Heart left ventricle (tissue), 16 donors: ENCODE measurements at places on chromosomes 6 and 20.

- DNase-seq = no peak
Observed at GRCh38 chr6:100453701-100454521, 10.8 kb downstream of the SIM1 start.

- DNase-seq = no peak
Observed at GRCh38 chr6:111361648-111362047, 121.4 kb downstream of the REV3L start.

- no peak for DNase-seq
Observed at GRCh38 chr6:39664173-39664572, 61.0 kb downstream of the KIF6 start.

DNA sequence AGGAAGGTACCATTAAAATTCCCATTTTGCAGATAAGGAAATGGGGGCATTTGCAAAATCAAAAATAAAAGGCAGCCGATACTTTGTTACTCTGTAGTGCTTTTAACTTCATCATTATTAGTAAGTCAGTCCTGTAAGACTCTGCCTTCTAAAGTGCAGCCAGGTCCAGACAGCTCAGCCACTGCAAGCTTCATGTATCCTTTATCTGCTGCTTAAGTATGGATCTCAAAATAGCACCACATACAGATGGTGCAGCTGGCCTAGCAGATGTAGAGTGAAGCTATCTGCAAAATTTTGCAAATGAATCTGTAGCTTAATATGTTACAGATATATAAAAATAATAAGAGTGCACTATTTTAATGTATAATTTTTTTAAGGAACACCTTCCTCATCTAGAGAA lies 53.4 kb downstream of the NUS1 start:
- no peak for DNase-seq

- no peak for DNase-seq
Observed at GRCh38 chr6:159817951-159818739, 18.1 kb downstream of the PNLDC1 start.

DNA sequence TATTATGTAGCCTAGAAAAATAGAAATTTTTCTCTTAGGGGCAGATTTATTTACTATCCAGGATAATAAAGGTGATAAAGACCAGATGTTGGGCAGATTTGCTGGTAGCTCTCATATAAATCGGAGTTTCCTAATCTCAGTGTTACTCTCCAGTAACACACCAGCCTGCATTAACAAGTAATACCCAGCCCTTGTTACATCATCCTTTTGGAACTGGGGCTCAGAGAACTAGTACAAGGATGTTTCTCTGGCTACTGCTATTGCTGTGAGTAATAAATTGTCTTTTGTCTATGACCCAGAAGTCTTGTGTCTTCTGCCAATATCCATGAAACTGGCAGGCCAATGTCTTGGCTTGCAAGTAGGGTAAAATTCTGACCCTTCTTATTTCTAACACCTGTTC lies 16.8 kb downstream of the TPD52L1 start:
- no peak for DNase-seq

- DNase-seq = no peak
Observed at GRCh38 chr20:43188234-43188653, 1.5 kb downstream of the PTPRT start.

DNA sequence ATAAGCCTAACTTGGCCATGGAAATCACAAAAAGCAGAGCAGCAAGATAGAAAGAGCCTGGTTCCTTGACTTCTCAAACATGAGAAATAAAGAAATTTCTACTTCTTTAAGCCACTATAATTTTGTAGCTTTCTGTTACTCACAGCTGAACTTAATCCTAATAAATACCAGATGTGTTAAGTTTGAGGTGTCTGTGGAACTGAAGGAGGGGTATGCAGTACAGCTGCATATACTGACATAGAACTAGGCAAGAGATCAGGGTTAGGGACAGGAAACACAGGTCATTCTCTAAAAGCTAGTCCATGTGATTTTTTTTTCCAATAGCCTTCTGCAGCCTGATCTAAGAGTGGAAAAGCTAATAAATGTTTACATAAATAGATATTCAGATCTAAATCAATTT lies 123.9 kb downstream of the COL12A1 start:
- DNase-seq = no peak

- no peak for DNase-seq
Observed at GRCh38 chr6:37614491-37614890, 83.2 kb downstream of the MDGA1 start.

GRCh38 chr6:168860987-168861386 lies 392.7 kb downstream of the THBS2 start:
- DNase-seq = no peak

DNA sequence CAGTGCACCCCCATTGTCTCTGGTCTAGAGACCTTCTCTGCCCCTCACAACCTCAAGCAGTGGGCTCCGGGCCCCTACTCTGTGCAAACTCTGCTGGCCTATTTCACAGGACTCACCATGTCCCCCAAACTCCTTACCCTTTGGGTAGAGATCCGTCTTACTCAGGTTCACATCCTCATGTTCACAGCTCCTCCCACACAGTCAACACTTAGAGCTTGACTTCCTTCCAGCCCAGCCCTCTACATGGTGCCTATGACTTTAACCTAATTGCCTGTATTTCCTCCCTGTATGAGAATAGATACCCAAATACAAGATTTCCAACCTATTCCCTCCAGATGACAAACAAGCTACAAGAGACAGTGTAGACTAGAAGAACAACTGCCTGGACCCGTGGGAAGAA lies 528.6 kb upstream of the JARID2 start:
- DNase-seq = no peak

DNA sequence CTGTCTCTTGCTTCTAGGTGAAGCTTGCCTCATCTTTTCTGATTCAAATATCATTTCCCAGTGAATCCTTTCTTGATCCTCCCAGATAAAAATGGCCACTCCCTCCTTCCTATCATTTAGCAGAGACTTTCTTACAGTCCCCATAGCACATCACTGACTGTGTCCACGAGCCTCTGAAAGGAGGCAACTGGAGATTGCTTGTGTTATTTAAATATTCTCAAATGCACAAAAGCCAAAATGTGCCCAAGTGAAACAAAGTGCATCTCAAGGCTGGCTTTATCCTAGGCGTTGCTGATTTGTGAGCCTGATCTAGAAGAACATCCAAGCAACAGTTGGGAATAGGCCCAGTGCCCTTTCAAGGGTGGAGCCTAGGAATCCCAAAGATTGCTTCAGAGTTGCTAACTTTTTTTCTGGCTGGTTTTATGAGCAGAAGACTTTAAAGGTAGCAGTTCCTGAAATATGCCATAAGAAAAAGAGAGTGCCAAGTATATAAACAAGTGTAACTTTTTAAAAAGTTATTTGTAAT lies 393.6 kb downstream of the CD83 start:
- no peak for DNase-seq

DNA sequence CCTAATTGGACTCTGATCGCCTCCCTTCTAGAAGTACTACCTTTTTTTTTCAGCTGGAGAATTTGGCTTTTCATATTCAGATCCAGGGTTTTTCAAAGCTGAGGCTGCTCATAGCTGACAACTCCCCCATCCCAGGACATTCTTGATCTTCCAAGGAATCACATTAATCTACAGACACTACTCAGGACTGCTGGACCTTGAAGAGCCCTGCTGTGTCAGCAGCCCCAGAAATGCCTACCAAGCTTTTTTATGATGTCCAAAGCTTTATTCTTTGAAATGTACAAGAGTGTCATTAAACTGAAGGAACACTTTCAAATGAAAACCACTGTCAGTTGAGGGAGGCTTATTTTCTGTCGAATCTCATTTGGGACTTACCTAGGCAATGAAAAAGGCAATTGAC lies 704.1 kb downstream of the PTPRT start:
- no peak for DNase-seq

- no peak for DNase-seq
Observed at GRCh38 chr6:84403545-84403944, 176.1 kb upstream of the CEP162 start.

DNA sequence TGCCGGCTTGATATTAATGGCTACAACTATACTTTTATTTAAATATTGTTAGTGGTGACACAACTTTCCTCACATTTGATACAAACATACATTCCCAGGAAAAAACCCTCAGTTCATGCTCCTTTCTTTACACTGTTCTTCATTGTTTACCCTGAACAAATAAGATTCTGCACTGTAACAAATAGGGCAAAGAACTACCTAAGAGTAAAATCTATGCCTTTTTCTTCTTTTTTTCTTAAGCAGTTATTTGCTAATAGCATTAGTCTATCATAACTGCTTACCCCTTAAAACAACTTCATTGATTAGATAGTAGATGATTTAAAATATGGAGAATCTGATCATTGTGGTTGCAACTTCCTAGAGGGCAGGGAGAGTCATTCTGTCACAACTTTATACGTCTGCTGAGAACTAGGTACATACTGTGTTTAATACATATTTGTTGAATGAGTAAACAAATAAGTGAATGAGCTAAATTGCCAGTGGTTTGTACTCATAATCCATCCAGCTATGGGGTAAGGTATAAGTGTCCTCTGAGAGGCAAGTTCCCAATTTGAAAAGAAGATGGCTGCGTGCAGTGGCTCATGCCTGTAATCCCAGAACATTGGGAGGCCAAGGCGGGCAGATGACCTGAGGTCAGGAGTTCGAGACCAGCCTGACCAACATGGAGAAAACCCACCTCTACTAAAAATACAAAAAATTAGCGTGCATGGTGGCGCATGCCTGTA lies 161.0 kb downstream of the CDK19 start:
- no peak for DNase-seq

DNA sequence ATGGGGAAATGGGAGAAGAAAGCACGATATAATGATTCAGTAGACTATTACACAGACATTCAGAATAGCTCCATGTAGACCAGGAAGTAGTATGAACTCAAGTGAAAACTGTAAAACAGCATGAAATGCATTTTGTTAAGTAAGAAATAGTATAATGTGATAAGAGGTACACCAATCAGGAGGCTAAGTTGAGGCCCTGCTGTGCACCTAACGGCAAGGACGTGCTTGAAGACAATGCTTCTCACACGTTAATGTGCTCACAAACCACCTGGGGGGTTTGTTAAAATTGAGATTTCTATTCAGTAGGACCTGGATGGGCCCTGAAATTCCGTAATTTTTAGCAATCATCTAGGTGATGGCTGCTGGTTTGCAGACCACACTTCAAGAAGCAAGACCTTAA lies 178.9 kb upstream of the SULF2 start:
- DNase-seq = no peak

DNA sequence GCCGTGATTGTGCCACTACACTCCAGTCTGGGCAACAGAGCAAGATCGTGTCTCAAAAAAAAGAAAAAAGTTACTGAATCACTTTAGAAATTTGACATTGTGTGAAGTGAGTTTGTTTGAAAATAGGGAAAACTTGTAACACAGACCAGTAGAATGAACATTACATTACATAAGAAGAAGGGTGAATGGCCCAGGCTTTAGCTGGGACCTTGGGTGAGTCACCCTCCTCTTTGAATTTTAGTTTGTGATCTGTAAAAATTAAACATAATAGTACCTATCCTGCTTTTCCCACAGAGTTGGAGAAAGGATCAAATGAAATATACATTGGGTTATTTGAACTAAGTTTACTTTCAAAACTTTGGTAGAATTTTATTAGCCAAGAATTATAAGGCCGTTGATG lies 56.3 kb downstream of the KCNS1 start:
- DNase-seq = no peak

GRCh38 chr6:158706369-158706982 lies 56.6 kb downstream of the SYTL3 start:
- peak; percentile 70 for DNase-seq

DNA sequence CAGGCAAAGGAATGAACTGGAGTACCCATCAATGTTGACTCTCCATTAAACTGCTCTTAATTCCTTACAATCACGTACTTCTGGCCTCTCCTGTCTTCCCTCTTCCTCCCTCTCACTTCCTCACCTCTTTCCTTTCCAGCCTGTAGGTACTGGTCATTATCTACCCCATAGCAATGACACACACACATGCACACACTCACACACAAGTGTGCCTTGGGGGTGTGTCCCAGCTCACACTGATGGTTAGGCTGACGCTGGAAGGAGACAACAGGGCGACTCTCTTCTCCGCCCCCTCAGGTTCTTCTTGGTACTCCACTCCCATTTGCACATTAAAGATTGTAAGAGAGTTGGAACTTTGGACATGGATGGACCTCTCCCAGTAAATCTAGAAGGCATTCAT lies 14.0 kb upstream of the SERPINB9 start:
- no peak for DNase-seq

DNA sequence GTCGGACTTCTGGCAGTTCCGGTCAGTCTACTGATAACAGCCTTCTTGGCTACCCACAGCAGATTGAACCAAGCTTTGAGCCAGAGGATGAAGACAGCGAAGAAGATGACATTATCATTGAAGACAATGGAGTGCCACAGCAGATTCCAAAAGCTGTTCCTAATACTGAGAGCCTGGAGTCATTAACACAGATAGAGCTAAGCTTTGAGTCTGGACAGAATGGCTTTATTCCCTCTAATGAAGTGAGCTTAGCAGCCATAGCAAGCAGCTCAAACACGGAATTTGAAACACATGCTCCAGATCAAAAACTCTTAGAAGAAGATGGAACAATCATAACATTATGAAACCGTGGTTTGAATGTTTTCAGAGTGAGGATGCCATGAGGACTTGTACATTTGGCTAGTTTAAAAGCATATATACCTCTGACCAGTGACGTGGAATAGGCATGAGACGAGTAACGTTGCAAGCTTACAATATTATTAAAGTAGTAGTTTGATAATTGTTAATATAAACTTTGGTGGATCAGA lies 18.8 kb downstream of the PARD6B start:
- no peak for DNase-seq

GRCh38 chr6:27911956-27912446 lies at the start of gene OR2B2:
Gene OR2B2 (minus strand): TSS chr6:27912396. CDS start chr6:27912319, 77 bp downstream.
- no peak for DNase-seq

DNA sequence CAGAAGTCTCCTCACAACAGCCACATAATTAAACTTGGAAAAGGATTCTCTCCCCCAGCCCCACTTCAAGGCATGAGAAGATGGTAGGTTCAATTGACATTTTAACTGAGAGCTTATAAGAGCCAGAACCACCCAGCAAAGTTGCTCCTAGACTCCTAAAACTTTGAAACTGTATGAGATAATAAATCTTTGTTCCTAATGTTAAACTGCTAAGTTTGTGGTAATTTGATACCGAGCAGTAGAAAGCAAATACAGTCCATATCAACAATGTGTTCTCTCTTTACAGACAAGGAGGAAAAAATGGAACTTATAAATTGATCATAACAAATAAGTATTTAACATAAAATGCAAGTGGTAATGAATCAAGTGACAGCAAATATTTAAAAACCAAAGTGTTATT lies 831.8 kb downstream of the MAFB start:
- no peak for DNase-seq

DNA sequence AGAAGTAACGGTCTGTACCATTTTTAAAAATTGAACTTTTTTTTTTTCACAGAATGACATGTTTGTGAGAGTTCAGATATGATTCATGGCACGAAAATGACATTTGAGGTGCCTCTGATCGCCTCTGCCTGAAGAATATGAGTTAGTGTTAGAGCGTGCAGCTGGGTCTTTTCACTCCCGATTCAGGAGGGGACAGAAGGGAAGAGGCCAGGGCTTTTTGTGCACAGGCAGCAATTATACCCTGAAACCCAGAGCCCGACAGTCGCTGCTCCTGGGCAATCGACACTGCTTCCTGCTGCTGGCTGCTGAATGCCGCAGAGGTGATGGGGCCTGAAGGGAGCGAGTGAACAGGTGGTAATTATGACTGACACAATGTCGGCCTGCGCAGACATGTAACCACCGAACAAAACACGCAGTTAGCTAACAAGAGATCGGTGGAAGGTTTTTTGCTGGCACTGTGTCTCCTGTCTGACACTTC lies 652.0 kb upstream of the NOX3 start:
- DNase-seq = no peak

GRCh38 chr6:129032602-129033001 lies 149.7 kb downstream of the LAMA2 start:
- no peak for DNase-seq

- no peak for DNase-seq
Observed at GRCh38 chr6:11411593-11411992, 126.0 kb upstream of the TMEM170B start.
